AG09309 (cell line): ENCODE measurements at places on chromosomes 1 and 21.

GRCh38 chr1:212792396-212792908, 758 bp downstream of the TATDN3 start:
- DNase-seq, result no peak

- DNase-seq, result no peak
Measured at GRCh38 chr21:18449605-18450550, 46.3 kb upstream of the TMPRSS15 start.

DNA sequence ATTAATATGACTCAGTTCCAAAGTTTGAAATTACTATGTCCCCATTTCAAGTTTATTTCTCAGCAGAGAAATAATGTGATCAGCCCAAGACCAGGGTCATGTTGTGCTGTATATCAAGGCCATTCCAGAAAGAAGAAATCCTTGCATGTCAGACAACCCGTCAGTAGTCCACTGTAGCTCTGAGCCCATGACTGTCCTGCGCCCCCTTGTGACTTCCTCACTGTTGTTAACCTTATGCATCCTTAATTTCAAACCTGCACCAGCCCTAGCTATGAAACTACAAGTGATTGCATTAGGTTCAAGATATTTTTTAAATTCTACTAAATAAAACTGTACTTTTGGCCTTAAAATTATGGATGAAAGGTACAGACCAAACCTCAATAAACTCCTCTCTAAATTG, 133.0 kb downstream of the LRRC7 start:
- no peak for DNase-seq

GRCh38 chr1:90190523-90190922, 195.6 kb downstream of the ZNF326 start:
- no peak for DNase-seq
